ENCODE measurements at places on chromosomes 2 and 18.

GRCh38 chr2:113058998-113059960, at the start of gene IL36RN:
TSS of gene IL36RN (plus strand) at chr2:113059198. CDS start at chr2:113059439, 241 bp downstream.
- DNase-seq = no peak

DNA sequence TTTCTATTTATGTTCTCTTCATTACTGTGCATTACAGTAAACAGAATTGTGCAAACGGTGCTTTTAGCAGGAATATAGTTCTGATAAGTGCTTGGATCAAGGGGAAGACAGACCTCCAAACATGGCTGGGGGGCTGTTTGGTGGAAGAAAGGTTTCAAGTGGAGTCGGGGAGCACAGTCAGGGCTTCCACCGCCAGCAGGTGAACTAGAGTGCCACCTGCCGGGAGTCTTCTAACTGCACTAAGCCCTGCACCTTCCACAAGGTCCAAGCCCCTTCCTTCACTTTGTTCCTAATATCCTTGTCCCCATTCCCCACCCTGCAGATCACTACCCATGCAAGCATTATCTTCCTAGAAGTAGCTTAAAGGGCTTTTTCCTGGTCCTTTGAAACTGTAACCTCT, 11.1 kb downstream of the ONECUT2 start:
- DNase-seq = no peak

GRCh38 chr2:41994661-41995060, 53.2 kb upstream of the PKDCC start:
- DNase-seq = no peak

DNA sequence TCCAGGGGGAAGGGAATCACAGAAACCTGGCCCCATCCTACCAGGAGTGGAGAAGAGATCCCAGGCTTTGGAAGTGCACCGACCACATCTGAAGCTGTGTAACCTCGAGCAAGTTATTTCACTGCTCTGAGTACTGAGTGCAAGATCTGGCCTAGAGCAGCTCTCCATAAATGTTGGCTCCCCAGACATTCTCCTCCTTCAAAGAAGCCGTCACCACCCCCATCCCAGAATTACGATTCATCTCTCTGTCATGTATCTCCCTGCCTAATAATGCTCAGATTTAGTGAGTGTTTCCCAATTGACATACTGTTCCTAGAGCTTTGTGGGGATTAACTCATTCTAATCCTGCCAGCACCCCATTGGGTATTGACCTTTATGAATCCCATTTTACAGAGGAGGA, 51.7 kb downstream of the TNS1 start:
- no peak for DNase-seq

DNA sequence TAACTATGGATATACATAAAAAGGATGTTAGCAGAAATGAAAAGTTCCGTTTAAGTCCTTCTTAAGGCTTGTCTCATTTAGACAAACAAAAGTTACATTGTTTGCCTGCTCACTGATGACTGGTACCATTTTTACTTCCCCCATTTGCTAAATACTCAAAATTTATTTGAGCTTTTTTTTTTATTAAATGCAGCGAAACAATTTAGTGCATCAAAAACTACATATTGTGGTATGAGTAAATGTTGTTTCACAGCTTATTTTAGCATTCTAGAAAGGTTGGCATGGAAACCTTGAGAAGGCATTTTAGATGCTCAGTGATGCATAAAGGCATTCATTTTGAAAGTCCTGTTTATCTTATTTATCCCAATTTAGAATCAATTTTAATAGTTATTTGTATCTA, 100.0 kb downstream of the MAP2 start:
- no peak for DNase-seq

DNA sequence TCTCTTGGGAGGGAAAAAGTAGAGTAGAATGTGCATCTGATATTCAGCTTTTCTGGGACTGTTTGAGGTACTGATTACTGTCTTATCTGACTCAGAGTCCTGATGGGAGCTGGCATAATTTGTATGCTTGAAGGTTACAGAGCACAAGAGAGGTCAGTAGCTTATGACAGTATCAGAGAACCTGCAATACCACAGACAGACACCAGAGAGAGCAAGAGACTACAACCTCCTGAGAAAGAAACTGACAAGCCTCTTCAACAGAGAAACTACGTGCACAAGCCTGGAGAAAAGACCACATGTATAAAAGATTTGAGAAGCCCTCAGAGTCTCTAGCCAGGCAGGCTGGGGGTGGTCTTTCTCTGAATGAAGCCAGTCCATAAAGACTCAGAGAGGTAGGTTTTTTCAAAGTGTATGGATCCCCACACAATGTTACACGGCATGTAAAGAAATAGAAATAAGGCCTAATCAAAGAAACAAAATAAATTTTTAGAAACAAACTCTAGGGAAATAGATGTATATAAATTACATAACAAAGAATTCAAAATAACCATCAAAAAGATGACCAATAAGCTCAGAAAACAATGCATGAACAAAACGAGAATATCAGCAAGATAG, 568.3 kb downstream of the LRRTM4 start:
- DNase-seq = peak; percentile 69

DNA sequence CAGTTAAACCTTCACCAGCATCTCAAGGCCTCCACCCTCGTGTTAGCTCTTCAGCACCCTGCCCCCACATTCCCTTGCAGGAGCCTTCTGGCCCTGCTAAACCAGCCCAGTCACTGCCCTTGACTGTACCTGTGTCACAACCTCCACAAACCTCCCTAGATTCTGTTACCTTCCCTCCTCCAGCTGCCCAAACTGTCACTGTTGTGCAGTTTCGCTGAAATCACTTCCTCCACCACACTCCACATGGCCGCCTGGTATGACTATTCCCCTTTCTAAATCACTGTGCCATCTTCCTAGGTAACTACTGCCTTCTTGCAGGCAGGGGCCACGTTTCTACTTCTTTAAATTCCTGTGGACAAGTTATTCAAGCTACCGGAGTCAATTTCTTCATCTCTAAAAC, 160.2 kb downstream of the GALNT14 start:
- no peak for DNase-seq

- no peak for DNase-seq
These were observed 1.4 kb upstream of the CASP8 start for GRCh38 chr2:201258666-201259615.

DNA sequence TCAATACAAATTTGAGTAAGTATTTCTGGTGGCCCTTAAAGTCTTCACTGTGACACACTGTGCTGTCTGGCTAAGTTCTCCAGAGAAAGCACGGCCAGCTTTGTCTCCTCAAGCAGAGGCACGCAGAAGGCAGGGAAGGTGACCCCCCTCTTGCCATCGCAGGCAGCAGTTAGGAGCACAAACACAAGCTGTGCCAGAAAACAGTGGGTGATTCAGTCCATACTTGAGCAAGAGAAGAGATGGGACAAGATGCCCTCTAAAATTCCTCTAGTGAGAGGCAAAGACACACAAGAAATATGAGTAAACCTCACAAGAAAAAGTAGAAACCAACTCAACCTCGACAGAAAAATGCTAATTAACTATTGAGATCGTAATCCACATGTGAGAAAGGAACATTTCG, 9.8 kb downstream of the MCEE start:
- no peak for DNase-seq

- DNase-seq = no peak
These were observed 201.0 kb upstream of the STK17B start for GRCh38 chr2:196372276-196372809.

DNA sequence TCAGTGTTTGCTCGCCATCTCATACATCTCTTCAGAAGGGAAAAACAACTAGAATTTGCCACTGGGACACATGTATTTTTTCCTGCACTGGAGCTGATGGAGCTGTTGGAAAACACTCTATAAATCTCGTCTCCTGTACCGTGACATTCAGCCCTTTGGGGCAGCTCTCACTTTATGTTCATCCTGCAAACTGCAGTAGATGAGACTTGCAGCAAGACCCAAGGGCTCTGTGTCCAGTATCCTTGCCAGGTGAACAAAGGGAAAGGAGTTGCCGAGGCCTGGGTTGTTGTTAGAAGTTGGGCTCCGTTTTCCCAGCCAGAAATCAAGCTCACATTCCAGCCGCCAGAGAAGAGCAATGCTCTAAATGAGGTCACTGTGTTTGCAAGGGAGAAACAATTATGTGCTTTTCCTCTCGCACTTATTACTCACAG, 285.1 kb downstream of the SLC4A3 start:
- DNase-seq = no peak

DNA sequence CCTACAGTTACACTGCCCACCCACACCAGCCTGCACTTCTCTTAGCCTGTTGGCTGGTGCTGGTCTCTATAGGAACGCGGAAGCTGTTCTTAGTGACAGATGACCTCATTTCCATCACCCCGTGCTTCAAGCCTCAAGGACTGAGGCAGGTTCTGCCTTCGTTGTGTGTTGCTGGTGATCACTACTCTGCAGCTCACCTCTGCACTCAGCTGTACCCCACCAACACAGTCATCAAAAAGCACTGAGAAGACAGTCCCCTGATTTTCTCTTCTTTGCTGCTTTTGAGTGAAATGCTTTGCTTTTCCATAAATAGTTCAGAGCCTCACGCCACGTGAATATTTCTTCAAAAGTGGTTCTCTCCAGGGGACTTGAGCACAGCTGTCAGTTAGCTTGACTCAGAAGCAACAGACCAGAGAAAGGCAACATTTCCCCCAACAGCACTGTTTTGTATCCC, 225.7 kb upstream of the CCDC150 start:
- no peak for DNase-seq

DNA sequence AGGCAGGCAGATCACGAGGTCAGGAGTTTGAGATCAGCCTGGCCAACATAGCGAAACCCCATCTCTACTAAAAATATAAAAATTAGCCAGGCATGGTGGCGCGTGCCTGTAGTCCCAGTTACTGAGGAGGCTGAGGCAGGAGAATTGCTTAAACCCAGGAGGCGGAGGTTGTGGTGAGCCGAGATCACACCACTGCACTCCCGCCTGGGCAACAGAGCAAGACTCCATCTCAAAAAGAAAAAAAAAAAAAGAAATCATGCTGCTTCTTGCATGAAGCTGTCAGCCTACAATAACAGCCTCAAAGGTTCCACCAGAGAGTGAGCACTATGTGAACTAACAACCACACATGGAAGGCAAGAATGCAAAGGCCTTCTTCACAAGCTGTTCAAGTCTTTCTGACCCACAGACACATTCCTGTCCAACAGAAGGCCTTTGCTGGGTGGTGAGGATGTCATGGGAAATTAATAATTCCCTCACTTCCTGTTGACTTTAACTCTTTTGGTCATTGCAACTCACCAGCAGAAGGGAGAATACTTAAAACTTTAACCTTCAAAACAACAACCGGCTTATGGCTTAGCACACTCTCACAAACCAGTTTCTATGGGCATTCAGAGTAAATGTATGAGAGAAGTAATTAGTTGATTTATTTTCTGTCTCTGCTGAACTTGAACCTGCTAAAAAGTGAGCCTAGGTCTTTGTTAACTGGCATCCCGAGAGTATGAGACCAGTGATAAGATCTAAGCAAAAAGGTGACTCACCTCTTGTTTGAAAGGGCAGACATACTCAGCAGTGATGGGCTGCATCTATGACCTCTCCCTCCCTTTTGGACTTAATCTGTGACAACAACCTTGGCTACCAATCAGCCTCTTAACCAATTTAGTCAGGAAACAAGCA, 11.8 kb downstream of the PLEKHM3 start:
- no peak for DNase-seq

- DNase-seq = no peak
These were observed 89.5 kb upstream of the LMAN1 start for GRCh38 chr18:59448546-59448945.

- peak; percentile 9 for DNase-seq
These were observed 241.8 kb upstream of the RAB12 start for GRCh38 chr18:8367217-8367988.

DNA sequence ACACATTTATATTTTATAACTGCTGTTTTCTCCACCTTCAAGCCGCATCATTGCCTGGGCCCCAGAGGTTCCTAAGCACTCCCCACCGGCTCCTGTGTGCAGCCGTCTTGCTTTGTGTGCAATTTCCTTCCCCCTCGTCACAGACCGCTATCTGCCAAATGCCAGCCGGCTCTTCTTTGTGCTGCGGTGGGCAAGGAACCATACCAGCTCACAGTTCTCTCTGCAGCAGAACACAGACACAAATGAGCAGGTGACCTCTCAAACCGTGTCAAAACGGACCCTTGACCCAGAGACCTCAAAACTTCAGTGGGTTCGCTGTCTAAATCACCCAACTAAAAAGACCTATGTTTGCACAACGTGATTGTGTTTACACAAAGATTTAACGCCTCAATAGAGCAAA, 58.2 kb downstream of the KLF7 start:
- peak; percentile 80 for DNase-seq

- no peak for DNase-seq
These were observed 451.1 kb upstream of the TRIB2 start for GRCh38 chr2:12265646-12266045.

- DNase-seq = no peak
These were observed 199.8 kb upstream of the HDAC4 start for GRCh38 chr2:239600650-239601049.

DNA sequence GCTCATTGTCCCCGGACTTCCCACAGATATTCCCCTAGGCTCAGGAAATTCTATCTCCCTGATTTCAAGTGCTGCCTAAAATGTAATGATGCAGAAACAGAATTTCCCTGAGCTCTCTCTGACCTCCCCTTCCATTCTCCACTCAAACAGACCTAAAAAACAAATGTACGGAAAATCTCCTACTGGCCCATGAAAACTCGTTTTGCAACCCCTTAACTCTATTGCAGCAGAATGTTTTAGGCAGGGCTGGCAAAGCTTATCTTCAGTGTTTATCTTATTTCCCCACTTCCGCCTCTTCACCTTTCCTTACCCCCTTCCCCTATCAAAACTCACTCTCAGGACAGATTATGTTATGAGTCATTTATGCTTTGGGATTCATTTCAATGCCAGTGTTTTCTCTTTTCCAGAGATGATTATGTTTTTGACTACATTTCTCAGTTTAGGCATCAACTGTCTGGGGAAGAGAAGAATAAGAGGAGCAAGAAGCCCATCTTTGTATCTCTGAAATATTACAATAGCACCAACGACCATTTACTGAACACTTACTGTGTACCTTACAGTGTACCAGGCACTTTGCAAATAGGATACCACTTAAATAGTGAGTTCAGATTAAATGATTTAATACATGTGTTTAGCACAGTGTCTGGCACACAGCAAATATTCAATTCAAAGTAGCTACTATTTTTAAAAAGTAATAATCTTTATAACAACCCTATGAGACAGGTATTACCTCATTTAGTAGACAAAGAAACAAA, 53.9 kb upstream of the STPG4 start:
- DNase-seq = no peak

DNA sequence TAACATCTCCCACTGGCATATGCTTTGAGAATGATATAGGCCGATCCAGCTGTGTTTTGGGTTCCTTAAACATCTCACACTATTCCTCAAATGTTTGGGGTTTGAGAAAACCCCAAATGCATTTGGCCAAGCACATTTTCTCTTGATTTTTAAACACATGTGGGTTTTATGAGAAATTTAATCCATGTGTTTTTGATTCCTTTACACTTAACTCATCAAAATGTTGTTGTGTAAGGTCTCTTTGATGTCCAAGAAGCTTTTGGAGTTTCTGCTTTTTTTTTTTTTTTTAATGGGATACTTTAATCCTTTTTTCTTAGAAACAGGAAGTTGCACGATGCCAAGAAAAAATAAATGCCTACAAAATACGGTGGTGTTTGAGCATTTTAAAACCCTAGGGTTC, 339.8 kb upstream of the TCF4 start:
- no peak for DNase-seq

- no peak for DNase-seq
These were observed 297.9 kb upstream of the MMADHC start for GRCh38 chr2:149885468-149885867.

- no peak for DNase-seq
These were observed 388.7 kb downstream of the TNS1 start for GRCh38 chr2:217614096-217614495.

All from globus pallidus (tissue), 1 donor.